Nephron progenitor cell (in vitro differentiated cells): ENCODE measurements at places on chromosomes 3 and 15.

GRCh38 chr15:79094611-79095021 lies 4.0 kb upstream of the RASGRF1 start:
- H3K4me1 ChIP-seq: peaks cover 20% of the 10 kb centered on the region
- peaks cover 99% of the 10 kb centered on the region for H3K27me3 ChIP-seq

- H3K4me1 ChIP-seq: peaks cover 11% of the 10 kb centered on the region
- H3K27ac ChIP-seq: no peak overlapping the region
- no peak overlapping the region for H3K4me3 ChIP-seq
- H3K36me3 ChIP-seq: no peaks in the 10 kb centered on the region
- DNase-seq: no peak
- peaks cover 5% of the 10 kb centered on the region for H3K27me3 ChIP-seq
These were observed 28.3 kb upstream of the ARL14 start for GRCh38 chr3:160648701-160649100.

DNA sequence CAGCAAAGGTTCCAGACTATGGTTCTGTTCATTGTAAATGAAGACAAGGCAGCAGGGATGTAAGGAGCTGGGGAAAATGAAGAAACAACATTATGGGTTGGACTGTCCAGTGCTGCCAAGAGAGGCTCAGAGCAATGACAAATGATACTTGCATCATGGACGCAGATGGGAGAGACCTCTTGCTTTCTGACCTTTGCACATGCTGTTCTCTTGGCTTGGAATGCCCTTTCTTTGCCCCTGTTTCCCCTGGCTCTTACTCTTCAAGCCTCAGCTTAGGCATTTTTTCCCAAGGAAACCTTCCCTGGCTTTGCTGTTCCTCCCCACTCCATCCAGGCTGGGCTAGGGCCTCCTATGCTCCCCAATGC lies 59.9 kb upstream of the RAD18 start:
- no peak overlapping the region for H3K4me3 ChIP-seq
- peak overlapping the region; percentile 46 for H3K27ac ChIP-seq
- H3K4me1 ChIP-seq: peaks cover 6% of the 10 kb centered on the region
- peaks cover 63% of the 10 kb centered on the region for H3K36me3 ChIP-seq
- H3K27me3 ChIP-seq: peaks cover 12% of the 10 kb centered on the region

DNA sequence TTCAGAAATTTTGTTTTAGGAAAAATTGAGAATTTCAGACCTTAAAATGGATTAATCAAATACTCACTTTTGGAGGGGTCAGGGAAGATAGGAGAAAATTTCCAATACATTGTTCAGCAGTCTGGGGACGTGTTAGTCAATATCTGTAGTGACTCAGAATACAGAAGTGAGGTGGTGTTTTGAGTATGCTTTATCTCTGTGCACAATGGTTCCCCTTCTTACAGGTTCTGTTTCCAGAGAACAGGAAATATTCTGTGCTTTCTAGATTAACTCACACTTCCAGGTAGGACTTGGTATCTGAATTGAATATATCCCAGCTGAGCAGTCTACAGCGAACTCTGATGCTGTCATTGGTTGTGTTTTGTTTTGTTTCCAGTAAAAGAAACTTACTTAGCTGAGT lies 30.7 kb upstream of the CCDC54 start:
- no peaks in the 10 kb centered on the region for H3K4me1 ChIP-seq
- no peak overlapping the region for H3K4me3 ChIP-seq
- DNase-seq: no peak
- H3K27ac ChIP-seq: no peak overlapping the region
- no peaks in the 10 kb centered on the region for H3K36me3 ChIP-seq

DNA sequence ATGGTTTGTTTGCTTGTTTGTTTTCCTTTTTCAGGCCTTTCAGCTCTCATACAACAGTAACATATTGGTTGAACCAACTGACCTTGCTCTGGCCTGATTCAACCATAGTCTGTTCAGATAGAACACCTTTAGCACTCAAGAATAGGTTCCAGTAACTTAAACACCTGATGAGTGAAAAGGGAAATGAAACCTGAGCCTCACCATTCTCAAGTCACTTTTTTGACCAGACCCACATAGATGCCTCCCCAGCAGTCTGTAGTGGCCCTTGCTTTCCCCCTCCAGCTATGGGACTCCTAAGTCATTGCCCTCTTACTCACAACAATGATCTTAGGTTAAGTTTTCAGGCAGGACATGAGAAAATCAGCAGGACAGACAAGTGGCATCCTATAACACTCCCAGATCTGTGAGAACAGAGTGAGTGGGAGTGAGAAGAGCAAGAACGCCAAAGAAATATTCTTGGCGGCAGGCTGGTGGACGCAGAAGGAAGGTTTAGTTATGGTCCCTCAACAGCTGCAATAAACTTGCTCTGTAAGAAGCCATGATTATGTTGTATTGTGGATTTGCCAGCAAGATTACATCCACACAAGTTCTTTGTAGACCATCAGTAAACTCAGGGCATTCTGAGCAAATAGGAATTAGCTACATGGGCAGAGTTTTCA lies 367.5 kb downstream of the MECOM start:
- no peak overlapping the region for H3K4me3 ChIP-seq
- H3K27me3 ChIP-seq: no peaks in the 10 kb centered on the region
- no peak overlapping the region for H3K27ac ChIP-seq
- no peaks in the 10 kb centered on the region for H3K36me3 ChIP-seq
- H3K4me1 ChIP-seq: peaks cover 31% of the 10 kb centered on the region

DNA sequence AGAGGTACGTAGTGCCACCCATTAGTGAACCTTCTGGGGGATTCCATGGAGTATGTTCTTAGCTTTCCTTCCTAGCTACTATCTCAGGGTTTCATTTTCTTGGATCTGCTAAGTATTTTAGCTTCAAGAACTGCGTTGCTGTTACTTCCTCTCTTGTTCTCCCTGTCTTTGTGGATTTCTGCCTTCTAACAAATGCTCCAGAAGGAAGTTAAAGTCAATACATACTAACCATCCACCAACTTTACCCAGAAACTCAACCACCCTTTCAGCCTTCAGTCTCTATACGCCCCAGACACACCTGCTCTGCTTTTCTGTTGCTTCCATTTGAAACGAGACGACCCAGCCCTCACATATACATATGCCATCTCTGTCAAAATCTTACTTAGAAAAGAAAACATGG lies 2.4 kb upstream of the KLF13 start:
- DNase-seq: no peak
- no peaks in the 10 kb centered on the region for H3K36me3 ChIP-seq
- H3K4me3 ChIP-seq: no peak overlapping the region
- peaks cover 26% of the 10 kb centered on the region for H3K4me1 ChIP-seq
- no peak overlapping the region for H3K27ac ChIP-seq

DNA sequence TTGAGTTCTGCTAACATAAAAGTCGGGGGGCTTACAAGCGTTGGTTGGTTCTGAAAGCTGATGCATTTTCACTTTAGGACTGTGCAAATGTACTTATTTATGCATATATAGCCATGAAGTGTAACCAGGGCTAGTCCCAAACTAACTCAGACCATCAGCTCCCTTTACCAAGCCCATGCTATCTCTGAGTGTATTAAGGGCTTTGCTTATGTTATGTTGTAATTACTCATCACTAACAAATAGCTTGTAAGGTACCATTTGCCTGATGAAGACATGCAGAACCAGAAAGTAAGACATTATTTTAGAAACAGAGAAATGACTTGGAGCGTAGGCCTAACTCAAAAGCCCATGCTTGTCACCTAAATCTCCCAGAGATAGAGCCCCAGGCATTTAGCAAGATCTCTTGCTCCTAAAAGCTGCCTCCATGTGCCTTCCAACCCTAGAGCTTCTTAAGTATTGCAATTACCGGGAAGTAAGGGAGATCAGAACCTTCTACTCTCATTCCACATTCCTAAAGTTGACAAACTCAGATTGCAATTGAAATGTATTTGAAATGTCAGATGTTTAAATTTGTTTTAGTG lies 362.9 kb upstream of the RBMS3 start:
- H3K4me3 ChIP-seq: no peak overlapping the region
- no peak overlapping the region for H3K27ac ChIP-seq
- H3K36me3 ChIP-seq: no peaks in the 10 kb centered on the region
- DNase-seq: no peak

GRCh38 chr3:69005071-69005790 lies 8.3 kb downstream of the EOGT start:
- no peak for DNase-seq
- peak overlapping the region; percentile 92 for H3K27ac ChIP-seq
- H3K4me3 ChIP-seq: no peak overlapping the region
- no peaks in the 10 kb centered on the region for H3K27me3 ChIP-seq
- H3K4me1 ChIP-seq: peaks cover 47% of the 10 kb centered on the region
- H3K36me3 ChIP-seq: peaks cover 60% of the 10 kb centered on the region

DNA sequence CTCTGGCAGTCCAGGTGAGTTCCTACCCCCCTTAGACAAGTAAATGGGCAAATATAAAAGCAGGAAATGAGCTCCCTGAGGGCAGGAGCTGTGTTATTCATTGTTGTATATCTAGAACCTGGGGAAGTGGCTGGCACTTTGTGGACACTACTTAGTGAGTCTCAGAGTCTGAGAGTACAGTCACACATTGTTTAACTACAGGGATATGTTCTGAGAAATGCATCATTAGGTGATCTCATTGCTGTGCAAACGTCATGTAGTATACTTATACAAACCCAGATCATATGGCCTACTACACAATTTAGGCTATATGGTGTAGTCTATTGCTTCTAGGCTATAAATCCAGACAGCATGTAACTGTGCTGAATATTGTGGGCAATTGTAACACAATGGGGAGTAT lies 52.4 kb downstream of the DRD3 start:
- H3K36me3 ChIP-seq: no peaks in the 10 kb centered on the region
- H3K4me1 ChIP-seq: no peaks in the 10 kb centered on the region
- no peak overlapping the region for H3K27ac ChIP-seq
- H3K27me3 ChIP-seq: peaks cover 6% of the 10 kb centered on the region
- H3K4me3 ChIP-seq: no peak overlapping the region

DNA sequence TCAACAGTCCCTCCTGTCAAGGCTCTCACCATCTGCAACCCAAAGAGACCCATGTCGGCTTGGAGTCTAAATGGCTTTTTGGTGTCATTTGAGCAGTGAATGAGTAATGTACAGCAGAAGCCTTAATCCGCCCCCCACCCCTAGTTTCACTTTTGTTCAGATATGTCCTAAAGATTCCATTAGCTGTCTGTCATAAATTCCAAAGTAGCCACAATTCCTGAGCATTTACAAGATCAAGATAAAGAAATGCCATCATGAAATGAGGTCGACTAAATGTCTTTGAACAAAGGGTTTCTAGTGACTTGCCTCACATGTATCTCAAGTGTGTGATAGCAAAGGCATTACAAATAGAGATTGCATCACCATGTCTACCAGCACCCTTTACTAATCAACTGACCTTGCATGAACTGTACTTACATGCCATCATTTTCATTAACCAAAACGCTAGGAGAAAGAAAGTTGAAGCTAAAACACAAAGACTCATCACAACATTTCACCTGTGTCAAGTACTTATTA lies 123.8 kb upstream of the PHLDB2 start:
- H3K4me3 ChIP-seq: no peak overlapping the region
- no peak for DNase-seq
- peaks cover 27% of the 10 kb centered on the region for H3K4me1 ChIP-seq
- no peaks in the 10 kb centered on the region for H3K27me3 ChIP-seq
- peaks cover 5% of the 10 kb centered on the region for H3K36me3 ChIP-seq

DNA sequence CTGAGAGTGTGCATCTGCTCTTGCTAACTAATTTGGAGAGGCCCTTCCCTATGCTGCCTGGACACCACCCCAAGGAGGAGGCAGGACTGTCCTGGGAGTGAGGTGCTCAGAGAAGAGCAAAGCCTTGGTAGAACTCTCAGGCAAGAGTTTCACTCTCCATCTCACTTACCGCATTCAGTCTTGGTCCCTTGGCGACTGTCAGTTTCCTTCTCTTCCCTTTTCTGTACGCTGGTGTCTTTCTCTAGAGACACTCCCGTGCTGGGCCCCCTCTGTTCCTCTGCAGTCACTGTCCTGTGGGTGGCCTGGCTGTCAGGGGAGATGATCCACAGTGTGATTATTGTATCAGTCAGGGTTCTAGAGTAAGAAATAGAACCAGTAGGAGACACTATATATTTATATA lies 44.0 kb downstream of the IDH2 start:
- DNase-seq: no peak
- H3K4me1 ChIP-seq: peaks cover 72% of the 10 kb centered on the region
- H3K27ac ChIP-seq: no peak overlapping the region

- no peak overlapping the region for H3K4me3 ChIP-seq
- no peak for DNase-seq
- H3K4me1 ChIP-seq: peaks cover 23% of the 10 kb centered on the region
- H3K36me3 ChIP-seq: no peaks in the 10 kb centered on the region
- H3K27ac ChIP-seq: peak overlapping the region; percentile 5
These were observed 233.7 kb downstream of the SHQ1 start for GRCh38 chr3:72614394-72615074.

DNA sequence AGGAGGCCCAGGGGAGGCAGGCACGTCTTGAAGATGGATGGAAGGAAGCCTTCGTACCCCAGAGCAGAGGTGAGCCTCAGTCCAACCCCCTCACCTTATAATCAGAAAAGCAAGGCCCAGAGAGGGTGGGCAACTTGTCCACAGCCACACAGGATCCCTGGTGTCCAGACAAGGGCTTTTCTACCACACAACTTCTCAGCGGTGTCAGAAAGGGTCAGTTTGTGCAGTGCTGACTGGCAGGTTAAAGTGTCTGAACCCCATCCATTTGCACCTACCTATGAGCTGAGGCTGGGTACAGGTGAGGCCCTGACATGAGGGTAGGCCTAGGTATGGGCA lies 8.6 kb downstream of the IGDCC3 start:
- H3K4me1 ChIP-seq: peaks cover 83% of the 10 kb centered on the region
- no peak for DNase-seq
- peak overlapping the region; percentile 70 for H3K4me3 ChIP-seq
- H3K27me3 ChIP-seq: peaks cover 10% of the 10 kb centered on the region
- H3K27ac ChIP-seq: peak overlapping the region; percentile 97

DNA sequence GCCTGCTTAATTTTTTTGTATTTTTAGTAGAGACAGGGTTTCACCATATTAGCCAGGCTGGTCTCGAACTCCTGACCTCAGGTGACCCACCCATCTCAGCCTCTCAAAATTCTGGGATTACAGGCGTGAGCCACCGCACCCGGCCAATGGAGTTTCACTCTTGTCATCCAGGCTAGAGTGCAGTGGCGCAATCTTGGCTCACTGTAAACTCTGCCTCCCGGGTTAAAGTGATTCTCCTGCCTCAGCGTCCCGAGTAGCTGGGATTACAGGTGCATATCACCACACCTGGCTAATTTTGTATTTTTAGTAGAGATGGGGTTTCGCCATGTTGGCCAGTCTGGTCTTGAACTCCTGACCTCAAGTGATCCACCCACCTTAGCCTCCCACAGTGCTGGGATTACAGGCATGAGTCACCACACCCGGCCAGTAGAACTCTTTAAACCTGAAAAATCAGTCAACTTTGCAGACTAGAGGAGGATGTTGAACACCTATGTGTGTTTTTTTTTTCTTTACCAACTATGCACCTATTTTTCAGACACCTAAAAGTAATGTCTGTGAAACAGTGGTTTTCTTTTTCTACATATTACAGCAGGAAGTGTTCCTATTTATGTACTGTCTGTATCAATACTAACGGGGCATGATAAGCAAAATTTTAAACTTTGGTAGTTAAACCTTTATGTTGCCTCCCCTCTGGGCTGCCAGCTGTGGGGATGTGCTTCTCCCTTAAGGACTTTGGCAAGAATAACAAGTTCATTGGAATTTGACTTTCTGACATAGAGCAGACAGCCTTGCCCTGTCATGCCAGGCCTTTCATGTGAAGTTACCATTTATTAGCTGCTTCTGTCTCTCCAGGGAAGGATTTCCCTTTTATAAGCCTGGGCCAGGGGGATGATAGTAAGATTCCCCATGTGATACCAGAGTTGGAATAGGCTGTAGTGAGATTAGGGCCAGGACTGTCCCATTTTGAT lies 8.1 kb downstream of the ARIH2 start:
- no peaks in the 10 kb centered on the region for H3K27me3 ChIP-seq
- H3K36me3 ChIP-seq: peaks cover 75% of the 10 kb centered on the region
- H3K4me1 ChIP-seq: peaks cover 18% of the 10 kb centered on the region
- H3K27ac ChIP-seq: peak overlapping the region; percentile 42
- H3K4me3 ChIP-seq: no peak overlapping the region

- peaks cover 16% of the 10 kb centered on the region for H3K4me1 ChIP-seq
- H3K36me3 ChIP-seq: peaks cover 4% of the 10 kb centered on the region
- H3K27me3 ChIP-seq: peaks cover 6% of the 10 kb centered on the region
- peak; percentile 23 for DNase-seq
These were observed 106.7 kb upstream of the TNIK start for GRCh38 chr3:171566803-171567422.
